Immature natural killer cell (primary cell): ENCODE measurements at places on chromosomes 11 and 22.

- H3K27me3 ChIP-seq, result peaks cover 15% of the 10 kb centered on the region
- no peak for DNase-seq
- H3K4me3 ChIP-seq, result no peak overlapping the region
- no peaks in the 10 kb centered on the region for H3K36me3 ChIP-seq
- no peak overlapping the region for H3K27ac ChIP-seq
- H3K4me1 ChIP-seq, result peaks cover 30% of the 10 kb centered on the region
Measured at GRCh38 chr22:25051983-25052710, 99.6 kb downstream of the KIAA1671 start.

DNA sequence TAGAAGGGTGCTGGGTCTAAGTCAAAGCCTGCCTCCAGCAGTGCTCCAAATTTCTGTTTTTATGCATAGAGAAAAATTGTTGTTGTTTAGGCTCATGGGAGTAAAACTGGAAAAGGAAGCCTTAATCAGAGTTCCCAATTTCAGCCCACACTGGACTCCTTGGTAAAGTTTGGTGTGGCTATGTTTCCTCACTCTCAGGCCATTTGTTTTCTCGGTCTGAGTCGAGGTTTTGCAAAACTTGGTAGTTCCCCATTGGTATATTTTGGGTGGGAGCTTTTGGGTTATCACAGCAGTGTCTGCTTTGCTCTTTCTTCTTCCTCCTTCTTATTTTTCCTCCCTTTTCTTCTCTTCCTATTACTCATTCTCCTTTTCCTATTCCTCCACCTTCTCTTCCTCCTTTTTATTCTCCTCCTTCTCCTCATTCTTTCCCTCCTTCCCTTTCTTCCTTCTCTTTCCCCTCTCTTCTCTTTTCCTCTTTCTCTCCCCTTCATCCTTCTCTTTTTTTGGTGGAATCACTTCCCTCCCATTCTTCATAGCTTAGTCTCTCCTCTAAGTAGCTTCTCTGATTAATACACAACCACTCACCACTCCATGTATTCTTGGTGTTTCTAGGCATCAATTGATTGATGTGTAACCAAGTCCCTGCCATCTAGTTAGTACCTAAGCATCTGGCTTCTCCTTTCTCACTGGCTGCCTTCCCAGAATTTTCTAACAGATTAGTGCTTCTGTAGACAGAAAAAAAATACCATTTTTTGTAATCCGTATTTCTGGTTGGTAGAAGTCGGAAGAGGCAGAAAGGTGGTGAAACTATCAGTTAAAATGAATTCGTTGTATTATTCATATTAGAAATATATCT lies 10.1 kb downstream of the SLC5A1 start:
- H3K4me3 ChIP-seq, result no peak overlapping the region
- no peak overlapping the region for H3K27ac ChIP-seq
- no peaks in the 10 kb centered on the region for H3K36me3 ChIP-seq
- H3K27me3 ChIP-seq, result peaks cover 9% of the 10 kb centered on the region

DNA sequence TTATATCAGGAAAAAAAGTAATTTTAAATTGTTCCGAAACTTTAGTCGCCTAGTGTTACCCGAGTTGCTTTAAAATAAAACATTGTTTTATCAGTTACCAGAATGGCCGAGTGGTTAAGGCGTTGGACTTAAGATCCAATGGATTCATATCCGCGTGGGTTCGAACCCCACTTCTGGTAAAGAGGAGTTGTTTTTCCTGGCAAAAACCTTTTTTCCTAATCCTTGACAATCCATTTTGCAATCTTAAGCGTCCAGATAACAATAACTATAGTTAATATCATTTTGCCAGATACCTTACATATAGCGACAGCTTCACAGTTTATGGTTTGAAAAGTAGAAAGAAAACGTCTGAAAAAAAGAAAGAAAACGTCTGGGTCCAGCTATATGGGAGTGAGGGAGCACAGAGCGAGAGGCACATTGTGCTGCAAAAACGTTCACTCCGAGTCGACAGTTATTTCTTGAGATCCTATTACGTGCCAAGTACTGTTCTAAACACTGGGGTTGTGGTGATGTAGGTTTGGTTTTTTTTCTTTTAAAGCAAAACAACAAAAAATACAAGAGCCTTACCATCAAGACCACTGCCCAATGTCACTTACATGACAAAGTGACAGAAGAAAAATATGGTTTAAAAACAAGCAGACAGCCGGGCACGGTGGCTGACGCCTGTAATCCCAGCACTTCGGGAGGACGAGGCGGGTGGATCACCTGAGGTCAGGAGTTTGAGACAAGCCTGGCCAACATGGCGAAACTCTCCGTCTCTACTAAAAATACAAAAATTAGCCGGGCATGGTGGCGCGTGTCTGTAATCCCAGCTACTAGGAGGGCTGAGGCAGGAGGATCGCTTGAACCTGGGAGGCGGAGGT lies 40.6 kb downstream of the OR4D9 start:
- H3K36me3 ChIP-seq, result no peaks in the 10 kb centered on the region
- H3K4me1 ChIP-seq, result peaks cover 52% of the 10 kb centered on the region
- peak; percentile 32 for DNase-seq
- H3K4me3 ChIP-seq, result peak overlapping the region; percentile 85
- no peak overlapping the region for H3K27ac ChIP-seq

GRCh38 chr11:62680825-62681240 lies 2.0 kb upstream of the UBXN1 start:
- peaks cover 39% of the 10 kb centered on the region for H3K4me1 ChIP-seq
- peak overlapping the region; percentile 57 for H3K4me3 ChIP-seq

- no peak for DNase-seq
- H3K27ac ChIP-seq, result no peak overlapping the region
- H3K27me3 ChIP-seq, result peaks cover 9% of the 10 kb centered on the region
- peaks cover 11% of the 10 kb centered on the region for H3K4me1 ChIP-seq
- H3K4me3 ChIP-seq, result peak overlapping the region; percentile 67
Measured at GRCh38 chr11:1388763-1389102, 1.0 kb upstream of the BRSK2 start.

GRCh38 chr22:35656284-35656752 lies 8.1 kb downstream of the APOL6 start:
- no peak for DNase-seq
- peaks cover 2% of the 10 kb centered on the region for H3K27me3 ChIP-seq
- peaks cover 95% of the 10 kb centered on the region for H3K4me1 ChIP-seq
- H3K36me3 ChIP-seq, result peaks cover 52% of the 10 kb centered on the region

DNA sequence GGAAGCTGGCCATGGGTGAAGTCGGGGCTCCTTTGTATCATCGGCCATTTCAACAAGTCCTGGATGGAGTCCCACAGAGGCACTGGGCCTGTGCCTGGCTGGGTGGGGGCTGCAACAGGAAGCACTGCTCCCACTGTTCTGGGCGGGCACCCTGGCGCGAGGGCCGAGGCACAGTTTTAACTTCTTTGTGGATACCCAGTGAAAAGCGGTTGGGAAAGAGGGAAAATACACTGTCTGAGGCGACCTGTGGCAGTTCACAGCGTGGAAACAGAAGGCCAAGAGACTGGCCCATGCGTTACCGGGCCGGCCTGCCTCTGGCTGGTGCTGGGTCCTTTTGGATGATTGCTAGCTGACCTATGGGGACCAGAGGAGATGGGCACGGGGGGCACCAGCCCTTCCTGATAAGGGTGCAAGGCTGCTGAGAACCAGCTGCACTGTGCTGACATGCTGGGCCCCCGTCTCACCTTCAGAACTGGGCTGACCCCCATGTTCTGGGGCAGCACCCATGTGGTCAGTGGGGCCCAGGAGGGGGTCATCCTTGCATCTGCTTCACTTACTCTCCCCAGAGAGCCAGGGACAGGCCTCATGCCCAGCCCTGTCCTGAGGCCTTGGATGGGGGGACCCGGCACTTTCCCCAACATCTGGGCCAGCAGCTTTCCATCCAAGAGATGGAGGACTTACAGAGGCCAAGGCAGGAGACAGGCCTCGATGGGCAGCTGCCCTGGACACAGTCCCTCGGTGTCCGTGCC lies 4.2 kb downstream of the OVOL1 start:
- H3K4me1 ChIP-seq, result peaks cover 18% of the 10 kb centered on the region
- peak overlapping the region; percentile 41 for H3K4me3 ChIP-seq
- peaks cover 19% of the 10 kb centered on the region for H3K27me3 ChIP-seq
- H3K36me3 ChIP-seq, result no peaks in the 10 kb centered on the region
- DNase-seq, result no peak
